G401 (cell line): ENCODE measurements at places on chromosomes 13 and 19. TPM values are rescaled to one million over a fixed set of nuclear protein-coding genes. Genes with fewer than 3 reads are reported as not detected.

DNA sequence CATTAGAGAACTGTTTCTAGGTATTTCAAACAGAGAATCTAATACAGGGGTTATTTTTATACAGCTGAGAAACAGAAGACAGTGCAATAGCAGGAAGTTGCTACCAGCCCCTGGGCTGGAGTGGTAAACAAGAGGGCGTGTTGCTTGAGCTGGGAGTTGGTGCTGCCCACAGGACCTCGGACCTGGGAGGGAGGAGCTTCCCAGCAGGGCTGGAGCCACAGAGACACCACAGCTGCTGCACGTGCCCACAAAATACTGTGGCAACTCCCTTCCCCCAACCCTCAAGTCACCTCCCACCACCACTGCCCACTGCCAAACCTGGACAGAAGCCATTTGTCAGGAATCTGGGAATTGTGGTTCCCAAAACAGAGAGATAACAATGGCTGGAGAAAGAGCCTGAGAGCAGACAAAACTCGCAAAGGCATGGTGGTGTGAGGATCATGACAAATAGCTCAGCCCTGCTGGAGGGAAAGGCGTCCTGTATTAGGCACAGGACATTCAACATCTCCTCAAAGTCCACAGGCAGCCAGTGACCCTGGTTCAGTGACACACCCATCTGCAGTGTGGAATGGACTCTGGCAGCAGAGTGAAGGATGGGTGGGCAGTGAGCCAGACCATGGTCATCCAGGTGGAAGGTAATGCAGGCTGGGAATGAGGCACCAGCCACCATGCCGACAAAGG lies 57.2 kb downstream of the SPATA13 start:
- peak; percentile 21 for DNase-seq

GRCh38 chr13:114115191-114115671 lies 17.2 kb downstream of the RASA3 start:
- no peak for DNase-seq

- DNase-seq = no peak
Measured at GRCh38 chr19:10152100-10152499, 32.4 kb upstream of the EIF3G start.

Gene NLRP4
- total RNA-seq = 0.07 TPM in 1 of 2 replicates, not detected in the other

Gene TNFAIP8L1
- total RNA-seq = 5.7 and 6.6 TPM in 2 replicates

DNA sequence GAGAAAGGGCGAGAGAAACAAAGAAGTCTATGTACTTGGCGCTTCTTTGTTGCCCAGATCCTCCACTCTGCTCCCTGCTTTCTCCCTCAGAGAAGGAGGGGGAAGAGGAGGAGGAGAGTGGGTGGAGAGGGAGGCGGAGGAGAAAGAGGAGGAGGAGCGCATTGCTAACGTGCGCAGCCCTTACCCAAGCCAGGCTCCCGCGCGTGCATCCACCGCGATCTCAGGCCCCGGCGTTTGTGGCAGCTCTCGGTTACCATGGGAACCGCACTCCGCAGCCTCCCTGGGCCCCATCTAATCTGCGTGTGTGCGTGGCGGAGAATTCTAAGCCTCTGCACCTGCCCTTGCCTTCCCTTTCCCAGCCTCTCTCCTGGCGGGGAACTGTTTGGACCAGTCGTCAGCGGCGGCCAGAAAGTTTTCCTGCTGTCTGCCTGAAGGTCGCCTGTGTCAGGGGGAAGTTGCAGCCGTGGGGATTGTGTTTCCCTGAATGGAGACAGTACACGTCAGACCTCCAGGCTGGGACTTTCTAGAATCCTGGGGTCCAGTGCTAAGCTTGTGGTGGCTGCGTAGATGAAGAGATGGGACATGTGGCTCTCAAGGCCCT lies at the start of gene ERICH6B:
Gene ERICH6B, minus strand, starts transcription at position 239 of the 601 bp plus-strand sequence. CDS start 18,734 bp downstream, outside the sequence.
- DNase-seq = peak; percentile 7

DNA sequence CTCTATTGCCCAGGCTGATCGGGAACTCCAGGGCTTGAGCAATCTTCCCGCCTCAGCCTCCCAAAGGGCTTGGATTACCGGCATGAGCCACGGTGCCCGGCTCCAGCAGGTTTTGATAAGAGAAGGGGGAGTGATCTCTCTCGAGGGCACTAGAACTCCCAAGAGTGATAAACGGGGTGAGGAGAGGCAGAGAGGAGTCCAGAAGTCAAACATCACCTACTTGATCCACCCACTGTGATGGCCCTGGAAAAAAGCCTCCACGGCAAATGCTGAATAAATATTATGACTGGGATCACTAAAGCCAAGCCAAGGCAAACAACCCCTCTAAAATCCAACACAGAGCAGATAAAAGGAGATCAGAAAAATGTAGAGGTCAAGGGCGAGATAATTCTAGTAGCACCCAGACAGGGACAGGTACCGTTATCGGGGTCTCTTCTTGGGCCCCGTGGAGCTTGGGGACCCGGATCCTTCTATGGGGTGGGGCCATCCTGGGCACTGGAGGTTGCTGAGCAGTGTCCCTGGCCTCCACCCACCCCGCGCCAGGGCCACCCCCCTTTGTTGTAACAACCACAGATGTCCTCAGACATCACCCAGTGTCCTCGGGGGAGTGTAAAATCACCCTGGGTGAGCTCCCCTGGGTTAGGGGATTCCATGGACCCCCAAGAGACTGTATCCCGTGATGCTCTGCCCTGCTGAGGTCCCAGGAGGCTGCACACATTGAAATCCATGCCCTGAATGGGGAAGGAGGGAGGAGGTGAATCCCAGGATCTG lies 3.7 kb upstream of the CREB3L3 start:
- DNase-seq = no peak

GRCh38 chr13:40509876-40510275 lies 156.6 kb downstream of the FOXO1 start:
- no peak for DNase-seq

Gene ATP4A
- not detected in 2 replicates for total RNA-seq

Gene AP2A1
- 152 and 155 TPM in 2 replicates for total RNA-seq

Gene WDR88
- not detected in 2 replicates for total RNA-seq

- no peak for DNase-seq
Measured at GRCh38 chr13:106306748-106307277, 228.6 kb downstream of the EFNB2 start.

- DNase-seq = no peak
Measured at GRCh38 chr19:6393983-6394412, 1.0 kb upstream of the GTF2F1 start.
